ENCODE measurements at places on chromosomes 6 and 20. TPM values are rescaled to one million over a fixed set of nuclear protein-coding genes. Genes with fewer than 3 reads are reported as not detected.

Gene SLC22A3
- 5.2 TPM for total RNA-seq

Gene TDP2
- total RNA-seq = 29.5 TPM

Gene ABHD16B
- total RNA-seq = not detected

Gene RAD21L1
- total RNA-seq = not detected

Gene SPATS1
- not detected for total RNA-seq

DNA sequence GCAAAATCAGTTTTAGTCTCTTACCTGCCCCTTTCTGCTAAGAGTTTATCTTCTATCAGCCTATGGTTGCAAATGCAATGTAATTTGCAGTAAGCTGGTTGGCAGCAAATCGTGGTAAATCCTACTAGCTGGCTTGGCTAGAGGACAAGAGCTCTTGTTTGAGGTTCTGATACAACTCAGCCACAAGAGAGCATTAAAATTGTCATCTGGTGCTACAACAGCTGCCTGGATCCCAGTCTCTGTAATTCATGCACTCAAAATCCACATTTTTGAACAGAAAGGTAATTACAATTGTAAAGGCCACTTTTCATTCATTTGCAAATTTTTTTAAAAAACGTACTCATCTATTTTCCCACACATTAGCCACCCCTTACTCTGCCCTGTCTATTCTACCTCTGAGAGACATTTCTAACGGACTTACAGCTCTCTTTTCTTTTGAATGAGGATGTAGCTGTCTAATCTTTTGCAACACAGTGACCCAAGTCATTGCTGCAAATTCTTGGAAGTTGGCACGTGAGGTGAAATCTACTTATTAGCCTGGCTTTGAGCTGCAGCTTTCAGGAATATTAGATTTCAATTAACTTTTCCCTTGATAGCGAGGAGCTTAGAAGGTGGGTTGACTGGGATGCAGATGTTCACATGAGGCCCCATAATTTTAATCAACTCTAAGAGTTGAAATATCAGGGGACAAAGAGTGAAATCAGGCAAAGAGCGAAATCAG is 54.0 kb upstream of the FAM184A start:
- DNase-seq = no peak

DNA sequence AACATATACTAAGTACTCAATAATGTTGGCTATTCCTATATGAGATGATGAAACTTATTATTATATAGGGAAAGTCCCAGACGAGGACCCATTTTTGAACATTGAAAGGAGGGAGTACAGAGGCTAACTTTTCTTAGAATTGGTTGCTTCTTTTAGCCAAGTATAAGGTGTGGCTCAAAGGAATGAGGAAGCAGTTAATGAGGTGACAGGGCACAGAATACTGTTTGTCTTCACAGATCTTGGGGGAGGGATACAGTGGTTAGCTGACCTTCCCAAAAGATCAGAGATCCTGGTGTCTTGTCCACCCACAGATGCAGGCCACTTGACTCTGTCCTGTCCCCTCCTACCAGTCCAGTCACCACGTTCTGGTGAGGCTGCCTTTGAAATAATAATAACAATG is 67.8 kb upstream of the EPB41L1 start:
- DNase-seq = no peak

DNA sequence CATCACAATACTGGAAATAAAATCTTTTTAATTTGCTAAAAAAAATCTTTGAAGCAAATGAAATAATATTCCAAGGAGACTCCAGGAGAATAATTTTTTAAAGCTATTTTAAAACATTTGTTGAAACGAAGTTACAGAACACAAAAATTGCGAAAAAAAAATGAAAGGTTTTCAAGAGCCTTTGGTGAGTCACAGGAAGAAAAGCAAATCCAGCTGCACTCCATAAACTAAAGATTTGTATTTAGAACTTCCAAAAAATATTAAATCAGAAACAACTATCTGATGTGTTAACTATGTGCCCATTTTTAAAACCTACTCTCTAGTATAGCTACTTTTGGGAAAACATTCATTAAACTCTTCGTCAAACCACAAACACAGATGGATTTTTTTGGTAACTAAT is 23.6 kb downstream of the PDSS2 start:
- DNase-seq = no peak

GRCh38 chr20:35284992-35285805 is 627 bp upstream of the EIF6 start:
- no peak for DNase-seq

GRCh38 chr6:123902738-123903313 is 99.2 kb downstream of the NKAIN2 start:
- DNase-seq = no peak

DNA sequence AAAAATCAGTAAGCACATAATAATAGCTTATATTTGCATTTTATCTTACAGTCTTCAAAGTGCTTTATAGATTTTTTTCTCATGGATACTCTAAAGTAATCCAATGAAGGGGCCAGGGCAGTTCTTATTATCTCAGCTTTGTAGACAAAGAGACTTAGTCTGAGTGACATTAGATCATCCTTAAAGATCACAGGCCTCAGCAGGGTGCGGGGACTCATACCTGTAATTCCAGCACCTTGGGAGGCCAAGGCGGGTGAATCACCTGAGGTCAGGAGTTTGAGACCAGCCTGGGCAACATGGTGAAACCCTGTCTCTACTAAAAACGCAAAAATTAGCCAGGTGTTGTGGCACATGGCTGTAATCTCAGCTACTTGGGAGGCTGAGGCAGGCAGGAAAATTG is 14.5 kb downstream of the FERMT1 start:
- no peak for DNase-seq

- DNase-seq = peak; percentile 76
These were observed 147.4 kb upstream of the OLIG3 start for GRCh38 chr6:137641474-137642077.

DNA sequence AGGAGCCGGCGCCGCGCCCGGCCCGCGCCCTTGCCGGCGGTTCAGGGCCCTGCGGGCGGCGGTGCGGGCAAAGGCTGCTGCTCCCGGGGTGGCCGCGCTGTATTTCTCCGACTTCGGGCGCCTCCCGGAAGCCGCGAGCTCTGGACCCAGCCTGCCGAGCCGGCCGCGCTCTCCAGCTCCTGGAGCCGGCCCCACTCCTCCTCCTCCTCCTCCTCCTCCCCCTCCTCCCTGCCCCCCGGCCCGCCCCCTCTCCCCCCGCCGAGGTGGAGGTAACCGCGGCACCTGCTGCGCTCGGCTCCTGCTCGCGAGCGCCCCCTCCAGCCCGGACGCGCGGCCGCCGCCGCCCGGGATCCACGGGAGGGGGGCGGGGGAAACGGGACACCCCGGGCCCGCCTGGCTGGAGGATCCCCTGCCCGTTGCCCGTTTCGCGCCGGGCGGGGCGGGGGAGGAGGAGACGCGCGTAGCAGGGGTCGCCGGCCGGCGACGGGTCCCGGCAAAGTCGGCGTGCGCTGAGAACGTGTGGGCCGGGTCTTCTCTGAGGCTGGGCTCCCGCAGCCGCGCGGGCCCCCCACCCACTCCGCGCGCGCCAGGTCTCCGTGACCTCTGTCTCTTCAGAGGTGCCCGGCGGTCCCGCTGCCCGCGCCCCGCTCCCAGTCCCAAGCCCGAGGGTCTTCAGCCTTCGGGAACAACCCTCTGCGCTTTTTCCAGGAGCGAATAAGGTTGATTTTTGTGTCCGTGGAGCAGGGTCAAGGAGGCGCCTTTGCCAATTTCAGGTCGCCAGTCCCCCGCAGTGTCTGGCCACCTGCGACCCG is at the start of gene SLC22A23:
Gene SLC22A23 (minus strand): TSS at position 153 of the 812 bp plus-strand sequence. CDS start 491 bp downstream, outside the sequence.
- DNase-seq = peak; percentile 60

GRCh38 chr6:144888621-144889020 is 603.5 kb downstream of the UTRN start:
- no peak for DNase-seq

Data from left cardiac atrium (tissue), 4 donors.